ENCODE measurements at places on chromosomes 16 and 17. TPM values are rescaled to one million over a fixed set of nuclear protein-coding genes. Genes with fewer than 3 reads are reported as not detected.

OTOA gene
- total RNA-seq = not detected

NECAB2 gene
- not detected for total RNA-seq

ACBD4 gene
- total RNA-seq = 13.5 TPM

PLCD3 gene
- 5.8 TPM for total RNA-seq

RNF157 gene
- 35.0 TPM for total RNA-seq

HASPIN gene
- total RNA-seq = 25.3 TPM

ABCC11 gene
- not detected for total RNA-seq

MFAP4 gene
- total RNA-seq = not detected

HS3ST4 gene
- total RNA-seq = not detected

C1QTNF8 gene
- total RNA-seq = not detected

ABCA8 gene
- total RNA-seq = not detected

NPIPA8 gene
- total RNA-seq = 0.54 TPM

FGF11 gene
- 9.5 TPM for total RNA-seq

MAP3K14 gene
- 61.0 TPM for total RNA-seq

TEDC2 gene
- 41.7 TPM for total RNA-seq

DLX4 gene
- not detected for total RNA-seq

SLC7A6 gene
- 106 TPM for total RNA-seq

SLC35G6 gene
- total RNA-seq = not detected
